ENCODE measurements at places on chromosomes 6 and 20.

- no peak for DNase-seq
Observed at GRCh38 chr6:153602401-153602800, 436.6 kb upstream of the OPRM1 start.

DNA sequence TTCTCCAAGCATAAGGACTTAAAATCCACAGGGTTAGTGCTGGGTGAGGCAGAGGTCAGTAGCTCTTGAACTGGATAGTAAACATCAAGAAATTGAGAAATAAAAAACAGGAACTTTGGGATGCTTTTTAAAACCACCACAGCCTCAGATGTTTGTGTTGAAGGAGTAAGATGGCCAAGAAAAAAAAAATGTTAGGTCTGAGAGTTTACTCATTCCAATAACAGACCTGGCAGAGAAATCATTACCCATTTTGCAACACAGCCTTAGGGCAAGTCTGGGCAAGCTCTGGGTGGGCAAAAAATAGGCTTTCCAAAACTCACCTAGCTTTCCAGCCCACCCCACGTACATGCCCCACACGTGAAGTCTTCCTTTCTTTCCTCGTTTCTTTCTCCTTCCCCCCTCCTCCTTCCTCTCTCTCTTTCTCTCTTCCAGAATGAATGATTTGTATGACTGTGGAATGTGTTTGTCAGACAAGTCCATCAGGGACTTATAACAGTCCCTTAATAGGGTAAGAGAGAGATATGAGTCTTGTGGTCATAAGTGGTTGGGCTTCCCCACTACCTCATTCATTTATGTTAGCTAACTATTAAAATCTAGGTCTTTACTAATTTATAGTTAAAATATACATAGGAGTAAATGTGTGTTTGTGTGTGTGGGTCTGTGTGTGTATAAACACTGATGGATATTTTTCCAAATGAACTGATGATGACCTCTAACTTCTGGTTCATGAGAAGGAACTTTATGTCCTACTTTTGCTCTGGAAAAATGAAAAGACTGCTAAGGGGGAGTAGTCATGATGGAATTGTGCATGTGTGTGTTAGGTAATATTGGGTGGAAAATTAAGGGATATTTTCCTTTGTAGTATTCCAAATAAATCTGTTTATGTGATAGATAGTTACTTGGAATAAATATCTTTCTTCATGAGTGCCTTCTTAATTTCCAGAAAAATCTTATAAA is 18.0 kb upstream of the DSE start:
- no peak for DNase-seq

- DNase-seq, result no peak
Observed at GRCh38 chr6:147892476-147892875, 384.0 kb downstream of the SAMD5 start.

GRCh38 chr6:29596381-29596900 is 11.5 kb downstream of the OR2H2 start:
- DNase-seq, result no peak

DNA sequence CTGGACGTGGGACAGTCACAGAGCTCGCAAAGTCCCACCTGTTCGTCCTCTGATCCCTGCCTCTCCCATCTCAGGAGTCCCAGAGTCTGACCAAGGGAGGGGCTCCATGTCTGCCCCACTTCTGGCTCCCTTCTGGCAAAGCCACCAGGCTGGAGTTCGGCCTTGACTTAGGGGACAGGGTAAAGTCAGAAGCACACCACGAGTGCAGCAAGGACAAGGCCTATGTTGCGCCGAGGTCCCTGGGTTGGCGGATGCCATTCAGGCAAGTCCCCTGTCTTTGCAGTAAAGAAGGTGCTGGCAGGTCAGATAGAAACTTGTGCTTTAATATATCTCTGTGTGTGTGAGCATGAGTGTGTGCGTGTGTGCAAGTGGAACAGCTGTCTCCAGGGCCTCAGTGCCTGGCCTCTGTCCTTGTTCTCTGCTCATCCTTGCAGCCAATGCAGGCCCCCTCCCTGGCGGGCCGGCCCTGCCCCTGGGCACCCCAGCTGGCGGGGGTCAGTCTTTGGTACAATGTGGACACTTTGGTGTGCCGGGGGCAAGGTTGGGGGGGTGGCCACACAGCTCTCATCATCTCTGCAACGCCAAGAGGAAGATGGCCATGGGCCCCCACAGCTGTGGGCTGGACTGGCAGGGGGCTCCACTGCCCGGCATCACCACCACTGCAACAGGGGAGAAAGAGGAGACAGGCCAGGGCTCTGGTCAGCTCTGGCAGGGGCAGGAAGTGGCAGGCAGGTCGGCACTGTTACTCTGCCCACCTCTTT is 60.7 kb downstream of the MDGA1 start:
- DNase-seq, result no peak
